ENCODE measurements at places on chromosomes 7 and 10.

GRCh38 chr10:35339942-35340341 lies 3.6 kb downstream of the CCNY start:
- no peak for DNase-seq

- DNase-seq = no peak
These were observed 69.8 kb downstream of the ADD3 start for GRCh38 chr10:110077436-110078130.

DNA sequence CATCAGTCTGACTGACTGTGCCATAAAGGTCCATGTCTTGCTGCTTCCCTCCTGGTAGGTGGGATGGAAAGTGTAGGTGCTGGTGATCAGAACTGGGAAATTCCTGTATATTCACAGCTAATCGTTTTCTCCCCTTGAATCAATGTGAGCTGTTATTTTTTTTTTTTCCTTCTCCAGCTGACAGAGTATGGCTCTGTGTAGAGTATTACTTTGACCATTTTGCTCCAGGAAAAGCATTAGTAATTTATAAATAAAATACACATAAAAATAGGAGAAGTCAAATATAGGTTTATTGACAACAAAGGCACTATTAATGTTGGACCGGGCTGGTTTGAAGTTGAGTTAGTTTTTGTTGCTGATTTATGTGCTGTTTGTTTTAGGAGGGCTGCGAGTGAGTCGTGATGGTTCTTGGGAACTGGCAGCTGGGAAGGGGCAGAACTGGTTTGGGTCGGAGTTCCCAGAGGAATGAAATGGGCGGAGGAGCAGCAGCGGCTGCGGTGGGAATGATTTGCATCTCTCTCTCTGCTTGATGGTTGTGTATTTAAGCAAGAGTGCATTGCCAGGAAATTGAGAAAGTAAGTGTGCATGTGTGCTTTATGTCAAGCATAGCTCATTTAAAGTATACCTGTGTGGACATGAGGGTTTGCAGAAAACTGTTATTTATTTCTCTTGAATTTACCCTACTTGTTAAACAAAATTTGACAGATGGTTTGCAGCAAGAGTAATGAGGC lies 80.9 kb downstream of the LRMDA start:
- no peak for DNase-seq

DNA sequence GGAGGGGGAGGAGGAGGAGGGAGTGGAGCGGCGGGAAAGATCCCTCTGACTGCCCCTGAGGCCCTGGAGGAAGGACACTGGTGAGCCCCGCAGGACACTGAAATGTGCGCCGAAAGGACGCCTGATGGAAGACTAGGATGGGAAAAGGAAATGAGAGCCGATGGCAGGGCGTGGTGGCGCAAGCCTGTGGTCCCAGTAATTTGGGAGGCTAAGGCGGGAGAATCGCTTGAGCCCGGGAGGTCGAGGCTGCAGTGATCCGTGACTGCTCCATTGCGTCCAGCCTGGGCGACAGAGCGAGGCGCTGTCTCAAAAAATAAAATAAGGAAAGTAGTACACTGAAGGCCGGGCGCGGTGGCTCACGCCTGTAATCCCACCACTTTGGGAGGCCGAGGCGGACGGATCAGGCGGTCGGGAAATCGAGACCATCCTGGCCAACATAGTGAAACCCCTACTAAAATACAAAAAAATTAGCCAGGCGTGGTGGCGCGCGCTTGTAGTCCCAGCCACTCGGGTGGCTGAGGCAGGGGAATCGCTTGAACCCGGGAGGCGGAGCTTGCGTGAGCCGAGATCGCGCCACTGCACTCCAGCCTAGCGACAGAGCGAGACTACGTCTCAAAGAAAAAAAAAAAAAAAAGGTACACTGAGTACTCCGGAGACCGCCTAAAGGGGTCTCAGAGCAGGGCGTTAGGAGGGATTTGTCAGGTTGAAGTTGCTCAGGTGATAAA lies 561 bp upstream of the HNRNPF start:
- peak; percentile 60 for DNase-seq

DNA sequence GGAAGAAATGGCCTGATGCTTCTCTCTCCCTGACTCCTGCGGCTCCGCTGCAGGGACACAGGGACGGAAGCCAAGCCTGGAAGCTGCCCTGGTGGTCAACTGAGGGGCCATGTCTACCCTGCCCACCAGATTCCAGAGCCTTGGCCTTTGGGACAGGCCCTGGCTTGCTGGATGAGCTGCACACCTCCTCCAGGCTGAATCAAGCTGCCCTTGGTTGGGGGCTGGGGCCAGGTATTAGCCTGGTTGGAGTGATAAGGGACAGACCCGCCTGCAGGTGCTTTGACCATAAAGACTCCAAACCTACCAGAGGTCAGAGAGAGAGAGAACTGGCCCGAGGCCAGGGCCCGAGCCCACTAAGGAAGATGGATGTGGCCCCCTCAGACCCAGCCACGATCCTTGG lies 30.1 kb downstream of the CRHR2 start:
- no peak for DNase-seq

DNA sequence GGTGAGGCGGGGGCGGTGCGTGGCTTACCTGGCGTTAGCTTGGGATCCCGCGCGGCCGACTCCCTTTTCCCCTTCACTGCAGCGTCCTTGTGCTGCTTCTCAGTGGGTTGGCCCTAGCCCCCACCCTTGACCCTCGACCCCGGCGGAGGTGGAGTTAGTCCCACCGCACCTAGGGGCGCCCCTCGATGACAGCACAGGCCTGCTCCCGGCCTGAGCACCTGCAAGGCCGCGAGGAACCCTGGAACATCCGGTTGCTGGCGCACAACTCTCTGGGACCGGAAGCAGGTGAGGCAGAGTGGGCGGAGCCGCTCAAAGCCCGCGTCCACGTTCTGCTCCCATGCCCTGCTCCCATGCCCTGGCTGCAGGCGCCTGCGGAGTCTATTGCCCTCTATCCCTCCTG lies 266.9 kb downstream of the USP6NL start:
- DNase-seq = no peak

DNA sequence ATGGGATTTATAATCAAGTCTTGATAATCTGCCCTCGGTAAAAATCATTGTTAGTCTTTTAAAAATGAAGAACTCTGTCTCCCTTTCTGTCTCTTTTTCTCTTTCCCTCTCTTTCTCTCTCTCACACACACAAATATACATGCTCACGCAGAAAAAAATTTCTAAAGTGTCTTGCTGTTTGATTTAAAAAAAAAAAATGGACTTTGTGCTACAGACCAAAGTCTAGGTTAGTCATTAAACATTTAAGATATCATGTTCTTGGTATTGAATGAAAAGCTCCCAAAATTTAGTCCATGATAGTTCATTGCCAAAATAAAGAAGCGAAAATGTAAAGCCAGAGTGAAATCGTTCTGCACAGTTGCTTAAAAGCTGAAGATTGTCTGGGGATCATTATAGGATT lies 665.8 kb downstream of the SORCS1 start:
- DNase-seq = no peak

- no peak for DNase-seq
These were observed 2.3 kb upstream of the MIOS start for GRCh38 chr7:7564323-7564780.

- DNase-seq = no peak
These were observed 27.4 kb upstream of the EGR2 start for GRCh38 chr10:62843600-62843999.

DNA sequence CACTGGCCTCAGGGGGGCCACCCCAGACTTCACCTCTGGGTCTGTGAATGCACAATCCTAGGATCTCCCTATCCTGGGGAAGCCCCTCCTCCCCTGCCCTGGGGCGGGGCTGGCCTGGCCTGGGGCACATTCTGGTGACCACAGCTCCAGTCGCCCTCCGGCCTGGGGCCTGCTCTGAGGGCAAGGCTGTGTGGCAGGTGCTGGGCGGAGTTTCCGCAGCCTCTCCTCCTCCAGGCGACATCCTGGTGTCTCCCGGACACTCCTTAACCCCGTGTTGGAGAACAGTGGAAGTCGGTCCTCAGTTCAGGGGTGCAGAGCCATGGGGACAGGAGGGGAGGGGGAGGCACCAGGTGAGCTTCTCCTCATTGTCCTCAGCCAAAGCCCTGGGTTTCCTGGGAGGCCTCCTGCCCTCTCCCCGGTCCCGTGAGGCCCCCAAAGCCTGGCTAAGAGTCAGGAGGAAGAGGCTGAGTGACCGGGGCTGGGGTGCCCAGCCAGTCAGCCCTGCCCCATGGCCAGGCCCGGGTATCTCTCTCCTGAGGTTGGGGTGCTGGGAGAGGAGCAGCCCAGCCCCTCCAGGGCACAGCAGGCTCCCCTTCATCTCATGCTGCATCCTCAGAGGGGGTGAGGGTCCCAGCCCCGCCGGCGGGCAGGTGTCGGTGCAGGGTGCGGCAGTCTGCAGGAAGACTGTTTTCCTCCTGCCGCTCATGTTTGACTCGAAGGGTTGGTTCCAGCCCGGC lies 22.6 kb downstream of the UNCX start:
- DNase-seq = no peak

DNA sequence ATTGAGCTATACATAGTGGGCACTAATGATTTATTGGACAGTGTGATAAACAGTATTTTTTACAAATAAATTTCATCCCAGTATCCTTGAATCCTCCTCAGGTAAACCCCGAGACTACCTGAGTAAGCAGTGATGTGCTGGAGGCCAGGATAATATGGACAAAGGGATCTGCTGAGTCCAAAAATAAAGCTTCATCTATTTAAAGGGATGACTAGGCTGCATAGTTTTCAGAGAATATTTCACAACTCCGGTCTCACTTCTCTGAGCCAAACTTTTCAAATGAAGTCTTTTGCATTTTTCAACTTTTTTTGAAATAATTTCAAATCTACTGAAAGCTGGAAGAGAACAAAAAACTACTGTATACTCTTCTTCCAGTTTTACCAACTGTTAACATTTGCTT lies 2.5 kb downstream of the ACTR3B start:
- DNase-seq = no peak

DNA sequence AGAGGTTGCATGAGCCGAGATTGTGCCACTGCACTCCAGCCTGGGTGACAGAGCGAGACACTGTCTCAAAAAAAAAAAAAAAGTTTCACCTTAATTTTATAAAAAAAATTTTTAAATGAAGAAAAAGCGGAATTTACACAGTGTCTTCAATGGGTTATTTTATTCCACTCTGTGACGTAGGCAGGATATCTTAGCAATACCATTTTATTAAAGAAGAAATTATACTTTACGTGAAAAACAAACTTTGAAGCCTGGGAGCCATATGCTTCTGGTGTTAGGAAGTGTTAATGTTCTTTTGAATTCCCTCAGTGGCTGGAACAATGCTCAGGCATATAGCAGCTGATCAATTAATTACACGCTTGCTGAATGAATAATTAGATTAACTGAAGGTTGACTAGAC lies 77.7 kb downstream of the CLEC2L start:
- DNase-seq = no peak

DNA sequence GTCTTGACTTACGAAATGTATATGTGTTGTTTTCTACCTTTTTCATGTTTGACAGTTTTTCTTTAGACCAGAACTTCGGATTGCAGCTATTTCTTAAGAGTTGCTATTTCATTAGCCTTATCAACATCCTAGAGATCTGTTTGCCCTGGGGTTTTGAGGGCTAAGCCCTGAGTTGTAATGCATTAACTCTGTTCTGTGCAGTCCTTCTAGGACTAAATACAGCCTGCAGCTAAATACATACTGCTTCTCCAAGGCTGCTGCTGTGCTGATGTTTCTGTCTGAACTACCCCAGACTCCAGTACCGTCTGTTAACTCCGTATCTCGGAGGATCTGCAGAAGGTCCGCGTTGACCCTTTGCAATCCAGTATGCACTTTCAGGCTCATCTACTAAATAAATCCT lies 26.5 kb downstream of the KIAA1217 start:
- DNase-seq = no peak

DNA sequence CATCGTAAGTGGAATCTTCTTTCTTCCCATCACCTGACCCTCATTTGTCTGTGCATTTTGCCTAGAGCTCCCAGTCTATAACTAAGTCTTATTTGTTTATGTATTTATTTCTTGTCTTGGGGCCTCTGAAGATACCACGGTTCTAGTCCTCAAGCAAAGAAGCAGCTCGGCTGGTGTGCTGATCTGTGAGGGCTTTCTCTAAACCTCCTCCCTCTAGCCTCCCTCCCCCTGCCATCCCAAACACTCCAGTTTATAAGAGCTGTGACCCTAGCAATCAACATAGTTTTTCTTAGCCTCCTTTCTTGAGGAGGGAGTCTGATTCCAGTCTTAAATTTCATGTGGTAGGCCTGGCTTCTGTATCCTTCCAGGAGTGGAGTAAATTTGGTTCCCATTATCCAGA lies 15.7 kb upstream of the NDUFA5 start:
- no peak for DNase-seq

DNA sequence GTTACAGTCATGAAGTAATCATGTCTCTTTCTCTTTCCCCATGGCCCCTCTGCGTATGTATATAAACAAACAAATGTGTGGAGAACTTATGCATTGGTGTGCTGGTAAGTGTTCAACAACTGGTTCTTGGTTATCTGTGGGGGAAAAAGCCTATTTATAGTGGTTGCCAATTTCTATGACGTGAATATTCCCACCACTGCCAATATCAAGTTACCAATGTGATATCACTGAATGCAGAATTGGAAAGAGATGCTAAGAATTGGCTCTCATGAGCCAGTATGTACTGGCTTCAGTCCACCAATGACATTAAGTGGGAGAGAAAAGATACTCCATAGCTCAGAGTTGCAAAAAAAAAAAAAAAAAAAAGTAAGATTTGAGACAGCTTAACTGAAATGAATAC lies 399.7 kb downstream of the REEP3 start:
- no peak for DNase-seq

DNA sequence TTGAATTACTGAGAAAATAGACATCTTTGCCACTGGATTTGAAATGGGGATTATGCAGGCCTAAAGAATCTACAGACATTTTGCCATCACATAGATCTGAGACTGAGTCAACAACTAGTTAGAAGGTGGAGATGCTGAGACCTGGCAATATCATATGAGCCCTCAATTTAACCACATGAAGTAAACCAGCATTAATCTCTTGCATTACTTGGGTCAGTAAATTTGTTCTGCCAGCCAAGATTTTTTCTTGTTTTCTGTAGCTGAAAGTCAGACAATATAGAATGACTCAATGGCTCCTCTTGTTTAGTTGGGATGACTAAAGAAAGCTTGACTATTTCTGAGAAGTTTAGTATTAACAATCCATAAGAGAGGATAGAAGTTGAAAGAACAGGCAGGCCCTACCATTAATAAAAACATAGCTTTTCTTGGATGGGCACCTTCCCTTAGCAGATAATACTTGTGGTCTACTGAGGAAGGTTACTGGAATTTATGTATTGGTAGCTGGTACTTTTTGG lies 396.7 kb upstream of the SORCS1 start:
- DNase-seq = no peak

Data from CD8-positive, alpha-beta memory T cell (primary cell).